ENCODE measurements at places on chromosomes 7 and 10.

- DNase-seq, result no peak
Observed at GRCh38 chr7:112405286-112405685, 45.0 kb upstream of the IFRD1 start.

DNA sequence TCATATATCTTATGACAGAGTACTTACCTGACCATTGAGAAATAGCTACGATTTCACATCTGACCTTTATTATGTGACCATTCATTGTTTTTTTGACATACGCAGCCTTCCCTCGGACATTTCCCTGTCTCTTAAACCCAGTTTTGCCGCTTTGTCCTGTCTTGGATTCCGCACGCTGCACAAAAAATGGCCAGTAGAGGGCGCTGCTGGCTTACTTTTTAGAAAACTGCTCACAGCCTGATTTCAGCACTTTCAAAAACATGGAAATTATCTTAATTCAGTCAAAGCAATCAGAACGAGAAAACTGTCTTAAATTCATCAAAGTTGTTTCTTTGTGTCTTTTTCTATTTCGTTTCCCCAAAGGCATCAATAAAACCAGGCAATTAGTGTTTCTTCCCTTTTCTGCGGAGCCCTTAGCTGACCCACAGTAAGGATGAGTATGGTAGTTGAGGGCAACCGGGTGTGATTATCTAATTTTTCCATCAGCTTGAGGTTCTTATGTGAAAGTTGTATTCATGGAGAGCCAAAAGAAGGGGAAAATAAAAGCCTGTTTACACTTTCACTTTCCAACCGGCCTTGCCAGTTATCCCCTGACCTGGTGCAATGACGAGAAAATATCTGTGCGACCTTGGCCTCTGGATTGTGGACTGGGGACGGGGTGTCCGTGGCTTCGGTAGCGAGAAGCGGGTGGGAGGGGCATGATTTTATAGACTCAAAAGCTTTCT, 144.4 kb downstream of the DYNC1I1 start:
- DNase-seq, result peak; percentile 80

DNA sequence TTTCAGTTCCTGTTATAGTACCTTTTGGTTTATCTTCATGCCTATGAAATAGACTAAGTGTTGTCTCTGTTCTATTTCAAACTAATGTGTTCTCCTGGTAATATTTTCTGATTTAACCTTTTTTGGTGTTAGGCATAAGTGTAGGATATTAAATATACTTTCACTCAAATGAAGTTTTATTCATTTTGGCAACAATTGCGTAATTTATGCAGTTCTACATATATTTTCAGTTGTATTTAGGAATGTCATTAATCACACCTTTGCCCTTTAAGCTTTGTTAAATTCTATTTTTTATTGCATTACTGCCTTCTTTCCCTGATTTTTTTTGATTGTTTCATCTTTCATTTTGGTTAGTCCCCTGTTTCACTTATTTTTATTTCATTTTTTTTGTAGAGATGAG, 47.3 kb downstream of the RSBN1L start:
- no peak for DNase-seq

DNA sequence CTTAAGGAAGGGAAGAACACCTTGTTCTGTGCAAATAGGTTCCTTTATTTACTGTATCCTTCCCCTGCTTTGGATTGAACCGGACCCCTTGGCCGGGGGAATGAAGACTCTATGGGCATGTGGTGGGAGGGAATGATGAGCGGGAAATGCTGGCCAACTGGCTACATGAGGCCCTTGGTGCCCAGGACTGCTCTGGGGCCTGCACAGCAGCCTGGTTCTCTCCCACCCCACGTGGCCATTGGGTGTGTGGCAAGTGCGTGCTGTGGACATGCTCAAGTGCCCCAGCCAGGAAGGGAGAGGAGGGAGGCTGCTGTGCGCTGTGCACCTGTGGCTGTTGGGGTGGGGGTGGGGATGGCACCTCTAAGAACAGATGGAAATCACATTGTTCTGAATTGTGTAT, 917.0 kb upstream of the GHITM start:
- no peak for DNase-seq

- DNase-seq, result no peak
Observed at GRCh38 chr10:93206652-93207051, 133.0 kb downstream of the CYP26A1 start.

GRCh38 chr10:30791197-30791611, 161.7 kb upstream of the LYZL2 start:
- no peak for DNase-seq

DNA sequence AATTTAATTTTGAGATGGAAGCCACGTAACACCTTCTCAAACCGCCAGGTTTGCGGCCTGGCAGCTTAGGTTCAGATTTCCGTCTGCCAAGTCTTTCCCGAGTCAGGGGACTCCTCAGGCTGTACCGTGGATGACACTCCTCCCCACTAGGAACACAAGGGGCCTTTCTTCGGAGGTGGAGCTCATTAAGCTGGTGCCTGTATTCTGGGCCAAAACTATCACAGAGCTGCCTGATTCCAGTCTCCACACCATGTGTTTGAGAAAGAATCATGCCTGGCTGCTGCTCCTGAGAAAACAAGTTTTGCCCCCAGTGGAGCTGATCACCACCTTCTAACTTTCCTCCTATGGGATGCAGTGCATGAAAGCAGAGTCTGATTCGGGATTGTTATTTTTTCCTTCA, 44.8 kb downstream of the TMEM209 start:
- no peak for DNase-seq

- no peak for DNase-seq
Observed at GRCh38 chr7:139769761-139770160, 8.0 kb downstream of the HIPK2 start.

DNA sequence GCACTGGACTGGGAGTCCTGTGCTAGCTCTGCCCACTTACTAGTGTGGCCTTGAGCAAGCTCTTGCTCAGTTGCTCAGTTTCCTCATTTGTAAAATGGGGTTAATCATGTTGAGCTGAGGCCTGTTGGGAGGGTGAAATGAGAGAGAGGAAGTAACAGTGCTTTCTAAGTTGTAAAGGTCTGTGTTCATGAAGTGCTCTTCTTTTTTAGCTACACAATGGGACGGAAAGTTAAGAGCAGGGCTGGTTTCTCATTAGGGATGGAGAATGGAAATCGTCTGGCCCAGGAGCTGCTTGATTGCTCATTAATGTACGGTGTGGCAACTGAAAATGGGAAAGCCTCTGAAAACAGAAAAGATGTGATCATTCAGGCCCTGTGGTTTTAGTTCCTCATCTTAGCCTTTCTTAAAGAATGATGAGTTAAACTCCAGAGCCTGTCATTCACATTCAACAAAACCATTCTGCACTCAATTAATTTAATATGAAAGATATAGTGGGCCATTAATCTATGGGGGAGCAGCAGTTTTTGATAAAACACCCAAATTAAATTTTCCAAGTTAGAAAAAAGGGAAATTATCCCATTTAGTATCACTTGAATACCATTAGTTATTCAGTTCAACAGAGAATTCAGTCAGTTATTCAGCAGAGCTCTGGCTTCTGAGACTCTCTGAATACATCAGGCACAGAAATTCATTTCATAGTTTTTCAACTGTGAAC, 60.5 kb downstream of the SH2D4B start:
- DNase-seq, result no peak

DNA sequence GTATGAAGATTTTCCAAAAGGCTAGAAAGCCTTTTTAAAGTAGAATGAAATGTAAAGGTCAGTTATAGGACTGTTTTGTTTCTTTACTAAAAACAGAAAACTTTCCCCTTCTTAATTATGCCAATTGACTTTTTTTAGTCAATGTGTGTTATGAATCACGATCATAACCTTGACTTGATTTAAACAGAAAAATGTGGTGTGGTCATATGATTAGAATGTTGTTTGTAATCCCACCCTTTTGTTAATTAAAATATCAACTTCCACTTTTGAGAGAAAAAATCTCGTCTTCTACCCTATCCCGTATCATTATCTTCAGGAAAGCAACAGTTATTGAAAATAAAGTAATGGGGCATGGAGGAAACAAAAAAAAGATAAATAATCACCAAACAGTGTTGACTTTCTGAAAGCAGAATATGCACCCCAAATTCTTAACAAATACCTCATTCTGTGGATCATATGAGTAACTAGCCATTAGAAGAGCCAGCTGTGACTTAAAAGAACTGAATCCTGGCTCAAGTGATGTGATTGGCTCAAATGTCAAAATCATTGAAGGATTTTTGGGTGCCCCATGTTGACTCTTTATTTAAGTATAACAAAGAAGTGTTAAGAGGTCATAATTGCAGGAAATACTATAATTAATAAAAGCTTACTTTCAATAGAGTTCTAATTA, 32.3 kb upstream of the SLC16A12 start:
- no peak for DNase-seq

- peak; percentile 26 for DNase-seq
Observed at GRCh38 chr7:4849390-4849789, 12.4 kb downstream of the PAPOLB start.

- no peak for DNase-seq
Observed at GRCh38 chr10:19762026-19762425, 54.2 kb upstream of the PLXDC2 start.

- DNase-seq, result no peak
Observed at GRCh38 chr10:67476201-67476600, 219.8 kb downstream of the CTNNA3 start.

DNA sequence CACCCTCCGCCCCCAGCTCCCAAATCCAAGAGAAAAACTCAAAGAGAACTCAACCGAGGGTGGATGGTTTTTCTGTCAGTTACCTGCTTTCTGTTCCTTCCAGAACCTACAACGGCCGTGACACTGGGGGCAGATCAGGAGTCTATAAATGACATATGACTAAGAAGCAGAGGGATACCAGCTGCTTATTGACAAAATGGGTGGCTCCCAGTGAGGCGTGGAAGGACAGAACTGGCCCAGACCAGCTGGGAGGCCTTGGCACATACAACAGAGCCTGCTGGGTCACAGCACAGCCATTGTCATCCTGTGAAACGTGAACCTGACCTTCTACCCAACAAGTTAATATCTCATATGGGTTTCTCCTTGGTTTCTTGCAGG, 84.3 kb upstream of the ADRB1 start:
- DNase-seq, result peak; percentile 78

- DNase-seq, result no peak
Observed at GRCh38 chr10:16742165-16742960, 74.9 kb downstream of the RSU1 start.

GRCh38 chr7:106841896-106842390, 23.1 kb upstream of the PIK3CG start:
- DNase-seq, result no peak

GRCh38 chr7:143279186-143280098, 5.3 kb upstream of the TMEM139 start:
- peak; percentile 64 for DNase-seq

DNA sequence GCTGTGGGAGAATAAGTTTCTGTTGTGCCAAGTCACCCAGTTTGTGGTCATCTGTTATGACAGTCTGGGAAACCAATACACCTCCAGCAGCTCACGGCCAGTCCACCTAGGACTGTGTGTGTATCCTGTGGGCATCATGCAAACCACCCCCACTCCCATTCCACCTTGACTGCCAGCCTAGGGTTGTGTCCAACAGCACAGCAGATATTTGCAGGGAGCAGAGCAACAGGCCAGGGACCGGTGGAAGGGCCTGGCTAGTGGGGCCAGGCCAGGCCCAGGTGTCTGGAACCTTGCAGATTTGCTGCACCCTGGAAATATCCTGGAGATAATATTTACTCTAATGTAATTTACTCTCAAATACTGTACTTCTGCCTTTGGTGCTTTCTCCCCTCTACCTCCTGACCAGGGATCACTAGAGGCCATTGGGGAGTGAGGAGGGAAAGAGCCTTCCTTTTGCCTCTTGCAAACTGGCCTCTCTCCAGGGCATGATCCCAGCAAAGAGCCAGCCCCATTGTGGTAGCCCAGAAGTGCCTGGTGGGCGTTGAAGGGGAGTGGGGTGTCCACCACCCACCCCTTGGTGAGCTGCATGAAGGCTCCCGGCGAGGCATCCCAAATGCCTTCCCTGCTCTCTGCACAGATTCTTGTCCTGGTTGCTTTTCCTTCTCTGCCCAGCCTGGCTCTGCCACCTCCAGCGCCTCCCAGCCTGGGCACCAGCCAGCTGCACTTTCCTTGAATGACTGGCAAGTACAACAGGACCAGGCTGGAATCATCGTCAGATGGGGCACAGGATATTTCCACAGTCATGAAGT, 15.2 kb upstream of the TPST1 start:
- no peak for DNase-seq

GRCh38 chr10:100024748-100025147, 15.0 kb upstream of the DNMBP start:
- DNase-seq, result no peak

- no peak for DNase-seq
Observed at GRCh38 chr7:34156336-34156735, 251.0 kb downstream of the BMPER start.

GRCh38 chr10:72086466-72087391, 1.6 kb downstream of the SPOCK2 start:
- DNase-seq, result no peak

- no peak for DNase-seq
Observed at GRCh38 chr7:1809070-1809469, 139.0 kb downstream of the ELFN1 start.

DNA sequence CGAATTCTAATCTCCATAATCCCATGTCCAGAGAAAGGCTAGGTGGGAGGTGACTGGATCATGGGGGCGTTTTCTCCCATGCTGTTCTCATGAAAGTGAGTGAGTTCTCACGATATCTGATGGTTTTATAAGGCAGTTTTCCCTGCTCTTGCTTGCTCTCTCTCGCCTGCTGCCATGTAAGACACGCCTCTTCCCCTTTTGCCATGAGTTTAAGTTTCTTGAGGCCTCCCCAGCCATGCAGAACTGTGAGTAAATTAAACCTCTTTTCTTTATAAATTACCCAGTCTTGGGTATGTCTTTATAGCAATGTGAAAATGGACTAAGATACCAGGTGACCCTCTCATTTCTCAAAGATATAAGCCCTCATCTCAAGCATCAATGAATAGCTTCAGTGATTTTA, 1.1 kb upstream of the ACTA2 start:
- no peak for DNase-seq

DNA sequence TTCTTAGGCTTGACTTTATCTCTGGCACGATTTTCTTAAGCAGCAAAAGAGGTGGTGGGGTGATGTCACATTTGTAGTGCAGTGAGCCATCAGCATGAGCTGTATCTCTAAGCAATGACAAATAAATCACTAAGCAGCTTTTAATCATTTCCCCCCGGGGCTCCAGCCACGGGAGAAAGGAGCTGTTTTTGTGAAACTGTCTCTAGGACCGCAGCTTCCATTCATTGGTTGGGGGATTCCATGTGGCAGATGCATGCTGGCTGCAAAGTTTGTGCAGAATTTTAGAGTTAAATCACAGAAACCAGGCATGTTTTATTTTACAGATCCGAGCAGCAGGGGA, 464 bp downstream of the KIAA1217 start:
- DNase-seq, result no peak

- DNase-seq, result peak; percentile 82
Observed at GRCh38 chr10:70816220-70816894, 609 bp downstream of the SGPL1 start.

GRCh38 chr10:127398140-127398970, 150.8 kb upstream of the NPS start:
- no peak for DNase-seq

DNA sequence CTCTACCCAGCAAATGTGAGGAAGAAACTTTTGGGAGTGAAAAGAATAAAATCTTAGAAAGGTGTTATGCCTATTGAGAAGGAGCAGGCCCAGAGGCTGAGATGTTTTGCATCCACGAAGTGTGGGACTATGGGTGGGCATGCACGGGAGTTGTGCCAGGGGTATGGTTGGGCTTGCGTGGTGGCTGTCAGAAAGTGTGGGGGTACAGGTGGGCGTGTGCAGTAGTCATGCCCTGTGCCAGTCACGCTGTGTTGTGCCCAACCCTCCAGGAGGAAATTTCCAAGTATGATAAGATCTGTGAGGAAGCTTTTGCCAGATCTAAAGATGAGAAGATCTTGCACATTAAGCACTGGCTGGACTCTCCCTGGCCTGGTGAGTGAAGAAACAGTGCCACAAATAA, 52.9 kb upstream of the ZMIZ2 start:
- no peak for DNase-seq

Measured in LoVo (cell line).